RKO (cell line): ENCODE measurements at places on chromosomes 3 and 15.

GRCh38 chr3:127629467-127630403 is 750 bp downstream of the PODXL2 start:
- peak; percentile 53 for DNase-seq

DNA sequence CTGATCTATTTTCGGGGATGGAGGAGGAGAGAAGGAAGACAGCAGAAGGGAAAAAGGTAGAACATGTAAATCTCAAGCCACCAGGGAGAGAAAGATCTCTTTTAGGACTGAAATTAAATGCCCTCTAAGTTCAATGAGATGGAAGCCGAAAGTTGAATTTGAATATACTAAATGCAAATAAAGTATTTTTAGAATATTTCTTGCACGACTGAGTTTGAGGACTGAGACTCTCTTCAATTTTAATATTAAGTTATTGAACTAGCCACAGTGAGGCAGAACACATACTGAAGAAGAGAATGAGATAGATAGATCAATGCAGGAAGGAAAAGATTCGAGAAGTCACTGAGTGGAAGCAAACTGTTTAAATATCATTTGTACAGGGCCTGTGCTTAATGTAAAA is 399.9 kb upstream of the CBLB start:
- no peak for DNase-seq

DNA sequence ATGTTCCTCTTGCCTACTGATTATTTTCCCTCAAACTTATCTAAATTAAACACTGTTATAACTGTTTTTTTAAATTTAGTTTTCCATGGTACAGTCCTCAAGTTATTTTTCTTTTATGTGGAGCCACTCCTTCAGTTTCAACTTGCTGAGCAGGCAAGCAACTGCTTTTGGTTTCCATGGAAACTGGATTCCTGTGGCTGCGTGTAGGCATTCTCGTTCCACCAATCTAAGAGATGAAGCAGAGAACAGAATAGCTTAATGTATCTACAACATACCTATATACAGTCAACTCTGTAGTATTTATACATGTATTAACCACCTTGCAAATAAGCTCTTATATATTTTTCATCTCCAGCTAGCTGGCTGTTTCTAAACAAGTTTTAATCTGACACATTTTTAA is 25.8 kb upstream of the ANXA2 start:
- peak; percentile 31 for DNase-seq

DNA sequence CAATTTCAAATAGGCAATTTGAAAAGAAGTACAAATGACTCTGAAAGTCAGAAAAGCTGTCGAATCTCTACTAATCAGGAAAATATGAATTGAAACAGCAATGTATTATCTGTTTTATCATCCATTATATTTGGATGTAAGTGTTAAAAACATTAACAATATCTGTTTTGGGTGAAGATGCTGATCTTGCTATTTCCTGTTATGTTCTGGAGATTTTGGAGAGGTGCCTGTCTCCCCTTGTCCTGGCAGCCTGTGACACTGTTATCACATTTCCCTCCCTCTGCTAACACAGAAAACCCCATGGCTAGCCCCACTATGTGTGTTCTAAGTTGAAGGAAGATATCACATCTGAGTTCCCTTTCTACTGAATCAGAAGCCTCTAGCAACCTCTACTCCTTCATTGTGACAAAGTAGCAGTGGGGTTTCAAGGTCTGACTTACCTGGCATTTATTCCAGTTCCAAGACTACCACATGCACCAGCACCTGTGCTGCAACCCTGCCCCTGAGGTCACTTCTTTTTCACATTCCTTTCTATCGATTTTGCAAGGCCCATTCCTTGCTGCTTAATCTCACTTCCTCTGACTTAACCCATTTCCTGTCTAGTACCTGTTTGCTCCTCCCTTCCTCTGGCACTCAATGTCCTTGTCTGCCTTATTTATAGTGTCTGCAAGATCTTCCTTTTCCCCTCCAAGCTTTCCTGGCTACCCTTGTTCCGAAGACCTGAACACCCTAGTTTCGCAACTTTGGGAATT is 95.5 kb upstream of the COL8A1 start:
- no peak for DNase-seq

- no peak for DNase-seq
These were observed 9.6 kb downstream of the NDUFAF1 start for GRCh38 chr15:41392659-41393058.

- no peak for DNase-seq
These were observed 25.6 kb downstream of the SQOR start for GRCh38 chr15:45660231-45660979.

DNA sequence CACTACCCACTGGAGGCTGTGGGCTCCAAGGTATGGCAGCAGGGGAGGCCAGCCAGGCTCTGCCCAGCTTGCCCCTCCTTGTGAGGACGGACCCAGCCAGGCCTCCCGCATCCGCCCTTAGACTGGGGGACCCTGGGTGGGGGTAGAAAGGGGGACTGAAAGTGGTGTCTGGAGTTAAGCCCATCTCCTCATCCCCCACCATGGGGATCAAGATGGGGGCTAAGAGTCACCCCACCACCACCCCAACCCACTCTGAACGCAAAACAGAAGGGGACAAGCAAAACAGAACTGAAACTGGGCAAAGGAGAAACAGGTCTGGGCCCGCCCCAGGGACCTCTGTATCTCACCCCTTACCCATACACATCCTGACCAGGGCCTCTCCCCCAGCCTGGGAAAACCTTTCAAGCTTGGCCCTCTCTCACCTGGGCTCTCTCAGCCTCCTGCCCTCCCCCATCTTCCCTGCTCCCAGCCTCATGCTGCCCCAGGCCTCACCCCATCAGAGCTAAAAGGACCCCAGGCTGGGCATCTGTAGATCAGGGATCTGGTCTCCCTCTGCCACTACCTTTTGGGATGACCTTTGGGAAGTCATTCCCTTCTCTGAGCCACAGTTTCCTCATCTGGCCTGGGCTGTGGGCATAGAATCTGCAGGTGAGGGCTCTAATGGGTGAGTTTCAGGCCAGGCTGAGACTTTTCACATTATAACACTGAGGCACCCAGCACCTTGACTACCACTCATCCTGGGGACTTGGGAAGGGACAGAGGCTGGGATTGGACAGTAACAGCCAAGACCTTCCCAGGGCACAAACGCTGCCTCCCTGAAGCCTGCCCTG is 30.0 kb upstream of the CYP11A1 start:
- DNase-seq: no peak

DNA sequence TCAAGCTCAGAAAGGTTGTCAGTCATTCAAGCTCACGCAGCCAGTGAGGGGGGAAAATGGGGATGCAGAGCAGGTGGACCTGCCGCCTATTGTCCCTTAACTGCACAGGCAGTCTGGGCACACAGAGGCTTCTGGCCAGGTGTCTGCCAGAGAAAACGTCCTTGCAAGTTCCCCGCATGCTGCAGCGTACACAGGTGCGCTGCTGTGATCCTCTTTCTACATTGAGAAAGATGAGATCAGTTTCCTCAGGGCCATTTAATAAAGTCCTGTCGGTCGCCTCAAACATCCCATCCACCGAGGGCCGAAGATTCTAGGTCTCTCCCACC is 445 bp upstream of the TSEN2 start:
- DNase-seq: no peak

GRCh38 chr3:185797108-185797881 is 27.5 kb downstream of the IGF2BP2 start:
- DNase-seq: no peak

GRCh38 chr15:65258375-65259262 is 28.1 kb downstream of the PARP16 start:
- DNase-seq: no peak

- peak; percentile 66 for DNase-seq
These were observed 96.6 kb upstream of the PLXND1 start for GRCh38 chr3:129702934-129703712.

DNA sequence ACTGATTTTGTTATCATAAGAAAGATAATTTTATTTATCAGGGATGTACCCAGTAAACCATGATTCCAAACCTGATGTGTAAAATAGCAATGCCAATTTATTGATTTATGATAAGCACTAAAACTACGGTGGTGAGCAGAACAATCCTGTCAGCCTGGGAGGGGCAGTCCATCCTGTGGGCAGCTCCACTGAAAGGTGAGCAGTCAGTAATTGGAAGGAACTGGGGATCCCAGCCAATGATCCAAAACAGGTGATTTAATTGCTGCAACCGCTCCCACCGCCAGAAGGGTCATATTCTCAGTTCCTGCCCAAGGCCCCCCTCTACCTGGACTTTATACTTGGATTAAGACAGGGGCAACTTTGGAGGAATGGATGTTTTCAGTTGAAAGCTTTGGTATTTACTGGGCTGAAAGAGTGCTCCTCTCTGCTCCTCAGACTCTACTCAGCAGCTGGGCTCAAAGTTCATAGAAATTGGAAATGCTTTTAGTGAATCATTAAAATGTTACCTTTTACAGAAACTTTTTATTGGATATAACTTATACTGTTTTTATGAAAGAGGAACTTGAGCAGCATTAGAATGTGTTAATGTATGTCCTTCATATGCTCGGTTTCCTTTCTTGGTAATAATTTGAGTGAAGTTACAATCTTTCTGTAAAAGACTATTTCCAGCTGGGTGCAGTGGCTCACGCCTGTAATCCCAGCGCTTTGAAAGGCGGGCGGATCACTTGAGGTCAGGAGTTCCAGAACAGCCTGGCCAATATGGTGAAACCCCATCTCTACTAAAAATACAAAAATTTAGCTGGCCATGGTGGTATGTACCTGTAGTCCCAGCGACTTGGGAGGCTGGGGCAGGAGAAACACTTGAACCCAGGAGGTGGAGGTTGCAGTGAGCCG is 198.6 kb upstream of the IL12A start:
- DNase-seq: no peak

GRCh38 chr3:45798034-45798433 is 1.7 kb upstream of the SLC6A20 start:
- no peak for DNase-seq

GRCh38 chr15:54017959-54018358 is 39.7 kb downstream of the UNC13C start:
- no peak for DNase-seq

DNA sequence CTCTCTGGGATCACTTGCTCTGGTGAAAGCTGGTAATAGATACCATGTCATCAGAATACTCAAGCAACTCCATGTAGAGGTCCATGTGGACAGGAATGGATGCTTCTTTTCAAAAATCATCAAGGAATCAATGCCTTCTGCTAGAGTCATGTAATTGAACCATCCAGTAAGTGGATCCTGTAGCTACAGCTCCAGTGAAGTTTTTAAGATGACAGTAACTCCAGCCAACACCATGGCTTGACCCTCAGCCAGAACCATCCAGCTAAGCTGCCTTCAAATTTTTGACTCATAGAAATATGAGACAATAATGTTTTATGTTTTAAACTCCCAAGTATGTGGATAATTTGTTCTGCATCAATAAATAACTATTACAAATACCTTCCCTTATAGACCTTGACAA is 923.7 kb downstream of the EPHA3 start:
- no peak for DNase-seq

- no peak for DNase-seq
These were observed 131.8 kb downstream of the MDFIC2 start for GRCh38 chr3:70180664-70181063.

DNA sequence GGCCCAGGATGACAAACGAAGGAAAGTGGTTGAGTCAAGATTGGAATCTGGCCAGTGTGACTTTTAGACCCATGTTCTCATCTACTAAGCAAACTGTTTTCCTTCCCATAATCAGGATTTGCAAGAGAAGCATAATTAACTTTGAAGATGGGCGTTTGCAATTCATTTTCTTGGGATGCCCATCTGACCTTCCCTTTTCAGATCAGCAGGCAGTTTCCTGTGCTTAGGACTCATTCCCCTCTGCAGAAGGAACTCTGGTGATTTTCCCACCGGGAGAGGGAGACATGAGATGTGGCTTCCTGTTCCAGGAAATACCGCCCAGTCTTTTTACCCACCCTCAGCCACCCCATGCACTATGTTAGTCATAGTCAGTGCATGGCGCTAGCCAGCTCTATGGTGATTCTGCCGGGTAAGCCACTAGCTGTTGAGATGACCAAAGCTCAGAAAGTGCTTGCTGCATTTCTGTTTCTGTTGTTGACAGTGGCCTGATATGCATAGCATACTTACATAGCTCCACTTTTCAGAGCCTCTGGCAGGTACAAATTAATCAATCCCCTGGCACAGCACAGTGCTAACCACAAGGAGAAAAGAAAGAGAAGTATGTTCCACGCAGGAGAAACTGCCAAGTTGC is 129.4 kb downstream of the VGLL4 start:
- DNase-seq: peak; percentile 21

- peak; percentile 73 for DNase-seq
These were observed 111.4 kb downstream of the DLG1 start for GRCh38 chr3:197186887-197187588.

- no peak for DNase-seq
These were observed 45.2 kb downstream of the ZNF385D start for GRCh38 chr3:21705769-21706168.

- DNase-seq: no peak
These were observed 900 bp upstream of the GNB4 start for GRCh38 chr3:179452176-179452564.

- DNase-seq: no peak
These were observed 202.5 kb upstream of the TLE3 start for GRCh38 chr15:70299931-70300869.

DNA sequence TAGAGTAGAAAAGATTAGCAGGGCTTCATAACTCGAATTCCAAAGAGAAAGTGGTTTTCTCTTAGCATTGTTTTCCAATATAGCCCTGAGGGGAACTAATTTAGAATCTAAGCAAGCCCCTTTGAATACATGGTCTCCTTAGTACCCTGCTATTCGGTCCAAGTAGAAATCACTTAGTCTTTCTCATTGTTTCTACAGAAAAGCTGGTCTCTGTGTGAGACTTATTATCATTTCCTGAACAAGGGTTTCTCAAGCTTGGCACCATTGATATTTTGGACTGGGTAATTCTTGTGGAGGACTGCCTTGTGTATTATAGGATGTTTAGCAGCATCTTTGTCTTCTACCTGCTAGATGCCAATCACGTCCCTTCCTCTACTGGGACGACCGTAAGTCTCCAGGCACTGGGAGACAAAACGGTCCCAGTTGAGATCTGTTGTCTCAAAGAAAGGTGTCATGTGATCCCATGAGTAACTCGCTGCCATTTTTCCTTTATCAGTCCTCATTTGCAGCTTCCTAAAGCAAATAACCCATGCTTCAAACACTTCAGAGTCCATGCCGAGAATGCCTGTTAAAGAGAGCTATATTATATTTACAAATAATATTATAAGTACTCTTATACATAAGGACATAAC is 230.7 kb upstream of the SLCO3A1 start:
- no peak for DNase-seq

GRCh38 chr3:129517516-129517915 is 10.9 kb upstream of the RHO start:
- no peak for DNase-seq
